ENCODE measurements at places on chromosomes 4 and X. TPM values are rescaled to one million over a fixed set of nuclear protein-coding genes. Genes with fewer than 3 reads are reported as not detected.

DNA sequence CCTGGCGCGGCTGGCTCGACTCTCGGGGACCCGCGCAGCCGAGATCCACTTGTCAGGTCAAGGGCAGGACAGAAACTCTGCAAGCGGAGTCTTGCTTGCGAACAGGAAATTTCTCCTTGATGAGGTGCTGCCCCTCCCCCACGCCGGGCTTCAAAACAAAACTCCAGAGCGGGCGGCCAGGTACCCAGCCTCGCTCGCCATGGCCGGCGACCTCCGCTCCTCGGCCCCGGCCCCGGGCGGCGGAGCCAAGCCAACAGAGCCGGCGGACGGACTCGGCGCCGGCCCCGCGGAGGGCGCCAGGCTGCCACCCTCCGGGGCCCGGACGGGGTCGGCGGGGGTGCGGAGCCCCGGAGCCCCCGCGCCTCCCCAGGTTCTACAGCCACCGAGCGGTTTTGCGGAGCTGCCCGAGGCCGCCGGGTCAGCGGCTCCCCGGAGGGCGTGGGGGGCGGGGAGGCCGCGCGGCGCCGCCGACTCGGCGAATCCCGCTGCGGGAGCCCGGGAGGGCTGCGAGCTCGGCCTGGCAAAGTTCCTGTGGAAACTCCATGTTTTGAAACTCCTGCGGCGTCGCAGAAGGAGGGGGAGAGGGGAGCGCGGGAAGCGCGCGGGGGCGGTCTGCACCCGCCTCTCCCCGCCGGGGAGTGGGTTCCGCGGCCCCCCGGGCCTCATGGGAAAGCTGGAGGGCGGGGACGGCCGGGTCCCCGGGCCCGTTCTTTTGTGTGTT is 11.7 kb upstream of the BCOR start:
- H3K4me1 ChIP-seq, result peaks cover 15% of the 10 kb centered on the region
- no peaks in the 10 kb centered on the region for H3K36me3 ChIP-seq
- H3K27me3 ChIP-seq, result 0 out of 2 replicates have a peak, but pooled peaks cover 5% of the 10 kb centered on the region
- peak overlapping the region; percentile 85 for H3K27ac ChIP-seq
- DNase-seq, result peak; percentile 68

DNA sequence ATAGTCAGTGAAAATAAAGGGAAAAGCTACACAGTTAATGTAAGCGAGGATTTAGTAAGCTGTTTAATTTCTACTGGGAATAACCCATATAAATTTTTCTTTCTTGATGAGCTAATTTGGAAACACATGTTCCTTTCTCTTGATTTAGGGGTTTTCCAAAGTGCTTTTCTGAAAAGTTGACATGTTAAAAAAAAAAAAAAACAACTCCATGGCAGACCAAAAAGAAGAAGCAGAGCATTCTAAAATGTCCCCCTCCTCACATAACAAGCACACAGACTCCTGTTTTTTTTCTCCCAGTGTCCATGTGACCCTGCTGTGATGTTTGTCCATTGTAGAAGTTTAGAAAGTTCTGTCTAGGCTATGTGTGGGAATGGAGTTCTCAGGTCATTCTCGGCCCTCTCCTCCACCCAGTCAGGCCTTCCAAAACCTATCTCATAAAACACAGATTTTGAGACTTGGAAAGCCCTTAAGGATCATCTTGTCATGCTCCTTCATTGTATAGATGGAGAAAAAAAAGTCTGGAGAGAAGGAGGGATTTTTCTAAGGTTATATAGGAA is 792 bp downstream of the CLIC2 start:
- H3K36me3 ChIP-seq, result no peaks in the 10 kb centered on the region
- H3K4me1 ChIP-seq, result no peaks in the 10 kb centered on the region
- H3K4me3 ChIP-seq, result no peak overlapping the region
- H3K27me3 ChIP-seq, result no peaks in the 10 kb centered on the region
- no peak overlapping the region for H3K27ac ChIP-seq

DNA sequence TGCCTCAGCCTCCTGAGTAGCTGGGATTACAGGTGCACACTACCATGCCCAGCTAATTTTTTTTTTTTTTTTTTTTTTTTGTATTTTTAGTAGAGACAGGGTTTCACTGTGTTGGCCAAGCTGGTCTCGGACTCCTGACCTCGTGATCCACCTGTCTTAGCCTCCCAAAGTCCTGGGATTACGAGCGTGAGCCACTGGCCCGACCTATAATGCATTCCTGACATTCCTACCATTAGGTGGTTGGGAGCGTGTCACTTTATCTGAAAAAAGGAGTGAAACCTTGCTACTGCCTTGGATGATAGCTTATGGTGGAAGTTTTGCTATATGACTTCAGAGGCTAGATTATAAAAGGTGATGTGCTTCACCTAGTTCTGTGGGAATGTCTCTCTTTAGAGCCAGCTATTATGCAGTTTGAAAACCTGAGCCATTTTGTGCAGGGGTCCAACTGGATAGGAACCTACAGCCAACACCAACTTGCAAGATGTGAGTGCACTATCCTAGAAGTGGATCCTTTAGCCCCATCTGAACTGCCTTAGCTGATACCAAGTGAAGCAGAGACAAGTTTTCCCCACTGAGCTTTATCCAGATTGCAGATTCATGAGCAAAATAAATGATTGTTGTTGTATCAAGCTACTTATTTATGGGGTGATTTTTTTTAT is 29.8 kb upstream of the EMCN start:
- DNase-seq, result no peak
- H3K4me3 ChIP-seq, result no peak overlapping the region
- H3K27me3 ChIP-seq, result no peaks in the 10 kb centered on the region
- no peak overlapping the region for H3K27ac ChIP-seq
- H3K36me3 ChIP-seq, result no peaks in the 10 kb centered on the region

- H3K27me3 ChIP-seq, result no peaks in the 10 kb centered on the region
- no peak overlapping the region for H3K4me3 ChIP-seq
- no peaks in the 10 kb centered on the region for H3K36me3 ChIP-seq
- H3K27ac ChIP-seq, result no peak overlapping the region
- H3K4me1 ChIP-seq, result no peaks in the 10 kb centered on the region
These were observed 207.0 kb downstream of the ARHGAP24 start for GRCh38 chr4:85681921-85682320.

- H3K36me3 ChIP-seq, result no peaks in the 10 kb centered on the region
- no peak overlapping the region for H3K27ac ChIP-seq
- H3K4me3 ChIP-seq, result no peak overlapping the region
These were observed 30.3 kb downstream of the CCKAR start for GRCh38 chr4:26459756-26460530.

GRCh38 chr4:145709336-145709735 is 29.4 kb downstream of the C4orf51 start:
- no peaks in the 10 kb centered on the region for H3K4me1 ChIP-seq
- no peaks in the 10 kb centered on the region for H3K27me3 ChIP-seq

DNA sequence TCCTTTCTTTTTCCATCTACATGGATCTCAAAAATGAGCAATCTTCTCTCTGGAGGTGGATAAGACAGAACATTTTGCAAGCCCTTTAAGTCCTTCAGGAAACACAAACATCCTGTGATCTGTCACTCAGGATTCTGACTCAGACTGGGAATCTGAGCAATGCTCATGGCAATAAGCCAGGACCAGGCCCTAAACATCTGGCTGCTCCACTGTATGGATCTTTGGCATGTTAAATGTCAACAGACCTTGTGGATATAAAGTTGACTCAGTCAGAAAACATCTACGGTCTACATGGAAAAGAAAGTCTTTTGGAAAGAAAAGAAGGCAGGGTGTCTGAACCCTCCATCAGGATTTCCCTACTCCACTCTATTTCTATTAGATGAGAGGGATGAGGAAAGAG is 17.8 kb upstream of the CHIC2 start:
- H3K4me3 ChIP-seq, result no peak overlapping the region
- H3K27me3 ChIP-seq, result no peaks in the 10 kb centered on the region
- H3K27ac ChIP-seq, result peak overlapping the region; percentile 71
- peaks cover 3% of the 10 kb centered on the region for H3K4me1 ChIP-seq
- H3K36me3 ChIP-seq, result no peaks in the 10 kb centered on the region

DNA sequence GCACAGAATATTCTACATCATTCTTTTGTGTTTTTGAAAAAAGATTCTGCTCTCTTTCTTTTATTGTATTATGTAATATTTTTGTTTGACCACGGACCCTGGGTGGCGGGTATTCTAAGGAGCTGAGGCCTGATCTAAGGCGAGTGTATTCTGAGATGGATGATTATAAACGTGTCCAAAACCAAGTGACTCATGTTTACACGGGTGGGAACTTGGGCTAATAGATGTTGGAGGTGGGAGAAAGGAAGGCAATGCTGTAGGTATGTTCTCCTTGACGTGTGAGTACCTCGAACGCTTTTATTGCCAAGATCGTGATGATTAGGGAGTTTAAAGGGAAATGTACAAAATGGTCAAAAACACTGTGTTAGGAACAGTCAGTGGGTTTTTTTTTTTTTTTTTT is 188.9 kb upstream of the FAT1 start:
- 0 out of 2 replicates have a peak, but pooled peaks cover 4% of the 10 kb centered on the region for H3K27me3 ChIP-seq
- H3K27ac ChIP-seq, result no peak overlapping the region
- DNase-seq, result no peak

DNA sequence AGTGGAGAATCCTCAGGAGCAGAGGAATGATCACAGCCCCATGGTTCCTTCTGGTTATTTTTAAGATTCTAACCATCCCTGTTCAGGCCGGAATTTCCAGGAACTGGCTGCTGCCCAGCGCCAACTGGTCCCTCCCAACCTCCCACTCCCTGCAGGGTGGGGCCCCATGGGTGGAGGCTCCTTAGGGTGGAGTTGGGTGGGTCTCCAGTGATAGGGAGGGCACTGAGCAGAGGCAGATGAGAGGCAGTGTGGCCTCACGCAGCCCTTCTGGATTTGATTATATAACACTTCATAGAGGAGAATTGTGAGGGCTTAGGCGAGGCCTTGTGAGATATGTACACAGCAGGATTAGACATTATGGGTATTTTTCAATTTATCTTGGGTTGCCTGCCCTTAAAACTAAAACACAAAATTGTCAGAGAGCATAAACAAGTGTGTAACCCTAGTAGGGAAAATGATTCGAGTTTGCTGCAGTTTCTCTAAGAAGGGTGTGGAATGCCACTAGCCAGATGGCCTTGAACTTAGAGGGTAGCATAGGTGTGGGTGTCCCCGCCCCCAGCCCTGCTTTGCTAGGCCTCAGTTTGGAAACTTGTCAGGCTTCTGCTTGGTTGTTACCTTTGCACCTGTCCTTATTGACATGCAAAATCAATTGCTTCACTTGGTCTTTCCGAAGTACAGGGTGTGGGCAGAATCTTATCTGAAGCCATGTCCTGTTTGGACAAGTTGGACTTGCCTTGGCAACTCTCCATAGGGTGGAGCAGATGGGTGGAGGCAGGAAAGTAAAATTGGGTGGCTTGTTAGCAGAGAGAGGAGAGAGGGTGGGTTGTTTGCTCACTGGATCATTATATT is 9.4 kb downstream of the KLF3 start:
- peak; percentile 21 for DNase-seq
- no peak overlapping the region for H3K4me3 ChIP-seq
- H3K36me3 ChIP-seq, result no peaks in the 10 kb centered on the region
- no peaks in the 10 kb centered on the region for H3K27me3 ChIP-seq
- peaks cover 60% of the 10 kb centered on the region for H3K4me1 ChIP-seq
- peak overlapping the region; percentile 19 for H3K27ac ChIP-seq

- H3K36me3 ChIP-seq, result no peaks in the 10 kb centered on the region
- no peaks in the 10 kb centered on the region for H3K27me3 ChIP-seq
- DNase-seq, result no peak
These were observed 170.2 kb downstream of the ADGRA3 start for GRCh38 chr4:22345678-22346077.

DNA sequence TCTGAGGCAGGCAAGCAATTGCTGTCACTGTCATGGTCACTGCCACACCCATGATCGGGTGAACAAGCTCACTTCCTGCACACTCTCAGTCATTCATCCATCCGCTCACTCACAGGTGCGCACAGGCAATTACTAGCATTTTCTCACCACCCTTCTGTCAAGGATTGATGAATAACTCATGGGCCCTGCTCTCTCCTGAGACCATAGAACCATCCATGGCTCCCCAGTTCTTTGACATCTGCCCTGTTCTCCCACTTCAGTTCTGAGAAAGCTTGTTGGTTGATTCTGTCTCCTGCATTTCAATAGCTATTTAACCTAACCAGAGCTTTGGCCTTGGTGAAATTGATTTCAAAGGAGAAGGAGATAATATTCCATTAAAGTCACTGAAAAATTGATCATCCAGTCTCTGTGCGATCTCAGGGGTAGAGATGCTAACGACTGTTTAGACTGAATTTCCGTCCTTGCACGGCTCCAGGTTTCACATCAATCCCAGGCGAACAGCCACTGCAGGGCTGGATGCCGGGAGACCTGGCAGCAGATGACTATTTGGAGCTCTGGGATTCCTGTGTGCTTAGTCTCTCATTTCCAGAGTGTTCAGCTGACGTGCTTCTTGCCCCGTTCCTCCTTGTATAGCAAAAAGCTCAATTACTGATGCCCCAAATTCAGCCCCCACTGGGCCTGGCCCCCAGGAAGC is 36.9 kb upstream of the ADRA2C start:
- no peaks in the 10 kb centered on the region for H3K27me3 ChIP-seq
- peaks cover 16% of the 10 kb centered on the region for H3K4me1 ChIP-seq
- DNase-seq, result no peak
- H3K4me3 ChIP-seq, result no peak overlapping the region
- no peak overlapping the region for H3K27ac ChIP-seq
- H3K36me3 ChIP-seq, result no peaks in the 10 kb centered on the region

GRCh38 chrX:53939127-53939526 is 105.1 kb downstream of the PHF8 start:
- H3K4me3 ChIP-seq, result no peak overlapping the region
- H3K4me1 ChIP-seq, result no peaks in the 10 kb centered on the region
- H3K36me3 ChIP-seq, result peaks cover 29% of the 10 kb centered on the region
- H3K27ac ChIP-seq, result no peak overlapping the region
- no peaks in the 10 kb centered on the region for H3K27me3 ChIP-seq

GRCh38 chrX:23554304-23554703 is 113.0 kb upstream of the PRDX4 start:
- DNase-seq, result peak; percentile 10
- no peaks in the 10 kb centered on the region for H3K36me3 ChIP-seq
- H3K27me3 ChIP-seq, result no peaks in the 10 kb centered on the region
- no peak overlapping the region for H3K4me3 ChIP-seq

GRCh38 chr4:111388561-111388960 is 756.7 kb upstream of the FAM241A start:
- no peak overlapping the region for H3K27ac ChIP-seq
- H3K27me3 ChIP-seq, result no peaks in the 10 kb centered on the region
- H3K4me1 ChIP-seq, result no peaks in the 10 kb centered on the region
- no peak overlapping the region for H3K4me3 ChIP-seq
- no peak for DNase-seq
- no peaks in the 10 kb centered on the region for H3K36me3 ChIP-seq

DNA sequence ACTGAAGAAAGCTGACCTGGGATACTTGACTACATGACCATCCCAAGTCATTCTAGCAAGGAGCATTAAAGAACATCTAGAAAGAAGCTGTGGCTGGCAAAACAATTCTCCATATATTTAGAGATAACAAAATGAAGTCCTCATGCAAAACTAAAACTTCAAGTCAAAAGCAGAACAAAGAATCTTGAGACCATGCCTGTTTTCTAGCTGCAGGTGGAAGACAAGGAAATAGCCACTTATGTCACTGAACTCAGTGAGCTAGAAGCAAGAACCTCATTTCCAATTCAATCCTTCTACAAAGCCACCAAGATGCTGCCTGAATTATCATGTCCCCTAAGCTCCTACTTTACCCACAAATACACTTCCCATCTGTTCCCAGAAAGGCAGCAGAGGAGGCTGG is 13.8 kb downstream of the USP46 start:
- DNase-seq, result no peak
- no peak overlapping the region for H3K4me3 ChIP-seq
- no peaks in the 10 kb centered on the region for H3K36me3 ChIP-seq
- H3K4me1 ChIP-seq, result peaks cover 9% of the 10 kb centered on the region
- no peaks in the 10 kb centered on the region for H3K27me3 ChIP-seq

- no peak overlapping the region for H3K27ac ChIP-seq
- H3K27me3 ChIP-seq, result no peaks in the 10 kb centered on the region
- H3K36me3 ChIP-seq, result no peaks in the 10 kb centered on the region
- no peak for DNase-seq
- no peak overlapping the region for H3K4me3 ChIP-seq
These were observed 93.3 kb upstream of the TBC1D9 start for GRCh38 chr4:140849526-140849925.

Gene ZNF280C
- 2.7 TPM for polyA plus RNA-seq

Gene KCND1
- polyA plus RNA-seq, result 0.99 TPM

Gene KDR
- 0.02 TPM for polyA plus RNA-seq

Gene GPR34
- polyA plus RNA-seq, result not detected

Data from SK-N-SH (cell line).